Cardiac septum (tissue), 1 donor: ENCODE measurements at places on chromosomes 2 and 18. TPM values are rescaled to one million over a fixed set of nuclear protein-coding genes. Genes with fewer than 3 reads are reported as not detected.

The PTH2R gene
- not detected for total RNA-seq

The POTEF gene
- not detected for total RNA-seq

The DIPK1C gene
- total RNA-seq, result 5.9 TPM

The MATN3 gene
- total RNA-seq, result 0.11 TPM

The MROH2A gene
- total RNA-seq, result not detected

The FAP gene
- total RNA-seq, result 10.4 TPM

GRCh38 chr2:217933617-217933993 is 69.2 kb downstream of the TNS1 start:
- DNase-seq, result no peak

DNA sequence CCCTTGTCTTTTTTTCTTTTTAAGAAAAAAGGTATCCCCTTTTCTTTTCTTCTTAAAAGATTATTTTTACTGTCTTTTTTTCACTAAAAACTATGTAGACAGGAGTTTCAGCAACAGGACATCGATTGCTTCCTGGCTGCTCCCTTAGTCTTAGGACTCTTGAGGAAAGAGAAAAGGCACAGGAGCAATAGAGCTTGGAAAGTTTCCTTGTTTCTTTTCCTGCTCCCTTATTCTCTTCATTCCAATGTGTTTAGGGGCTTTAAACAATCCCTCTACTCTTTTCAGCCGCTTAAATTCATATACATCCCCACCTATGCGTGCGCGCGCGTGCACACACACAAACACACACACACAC is 225.9 kb upstream of the FBXO11 start:
- no peak for DNase-seq

DNA sequence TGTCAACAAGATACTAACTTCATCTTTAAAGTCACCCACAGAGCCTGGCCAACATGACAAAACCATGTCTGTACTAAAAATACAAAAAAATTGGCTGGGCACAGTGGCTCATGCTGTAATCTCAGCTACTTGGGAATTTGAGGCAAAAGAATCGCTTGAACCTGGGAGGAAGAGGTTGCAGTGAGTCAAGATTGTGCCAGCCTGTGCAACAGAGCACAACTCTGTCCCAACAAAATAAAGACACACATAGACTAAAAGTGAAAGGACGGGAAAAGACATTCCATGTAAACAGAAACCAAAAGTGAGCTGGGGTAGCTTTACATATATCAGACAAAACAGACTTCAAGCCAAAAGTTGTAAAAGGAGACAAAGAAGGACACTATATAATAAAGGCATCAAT is 34.8 kb downstream of the USP34 start:
- DNase-seq, result no peak

DNA sequence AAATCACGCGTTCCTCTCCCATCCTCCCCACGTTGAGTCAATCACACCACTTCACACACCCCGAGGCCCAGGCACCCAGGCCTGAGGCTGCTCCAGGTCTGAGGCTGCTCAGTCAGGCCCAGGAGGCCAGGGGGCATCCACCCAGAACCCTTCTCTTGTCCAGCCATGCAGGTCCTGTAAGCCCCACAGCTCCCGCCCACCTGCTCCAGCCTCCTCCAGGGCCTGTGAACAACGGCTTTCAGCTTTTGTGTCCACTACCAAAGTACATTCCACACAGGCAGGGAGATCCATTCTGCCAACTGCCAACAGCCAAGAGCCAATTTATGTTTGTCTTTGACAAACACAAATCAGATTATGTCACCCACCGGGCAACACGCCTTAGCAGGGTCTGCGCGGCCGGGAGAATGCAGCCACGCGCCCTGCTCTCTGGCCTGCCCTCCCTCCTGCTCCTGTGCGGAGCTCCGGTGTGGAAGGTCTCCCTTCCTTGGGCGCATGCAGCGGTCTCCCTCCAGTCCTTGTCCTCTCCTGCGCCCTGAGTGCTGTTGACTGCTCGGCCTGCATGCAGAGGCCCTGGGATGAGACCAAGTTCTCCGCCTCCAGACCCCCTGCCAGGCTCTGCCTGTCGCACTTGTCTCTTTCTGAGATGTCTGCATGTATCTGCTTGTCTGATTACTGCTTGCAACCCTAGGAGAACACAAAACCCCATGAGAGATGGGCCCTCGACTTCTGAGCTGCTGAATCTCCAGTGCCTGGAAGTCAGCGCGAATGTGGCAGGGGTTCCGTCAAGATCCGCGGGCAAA is 146.6 kb downstream of the ZNF516 start:
- peak; percentile 68 for DNase-seq

DNA sequence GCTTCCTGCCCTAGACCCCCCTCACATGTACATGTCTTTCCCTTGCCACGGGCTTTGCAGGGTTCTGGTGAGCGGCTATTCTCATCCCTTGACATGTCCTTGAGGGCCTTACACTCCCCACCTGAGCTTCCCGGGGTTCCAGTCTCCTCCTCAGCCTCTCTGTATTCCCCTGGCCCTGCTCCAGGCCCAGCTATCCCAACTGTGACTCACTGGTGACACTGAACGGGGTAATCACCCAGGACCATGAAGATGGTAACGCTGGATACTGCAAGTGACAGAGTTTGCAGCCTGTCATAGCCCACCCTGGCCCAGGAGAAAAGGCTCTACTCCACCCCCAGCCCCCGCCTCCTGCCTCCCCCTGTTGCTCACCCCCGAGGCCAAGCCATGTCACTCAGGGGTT is 27.3 kb downstream of the KIF3C start:
- no peak for DNase-seq

DNA sequence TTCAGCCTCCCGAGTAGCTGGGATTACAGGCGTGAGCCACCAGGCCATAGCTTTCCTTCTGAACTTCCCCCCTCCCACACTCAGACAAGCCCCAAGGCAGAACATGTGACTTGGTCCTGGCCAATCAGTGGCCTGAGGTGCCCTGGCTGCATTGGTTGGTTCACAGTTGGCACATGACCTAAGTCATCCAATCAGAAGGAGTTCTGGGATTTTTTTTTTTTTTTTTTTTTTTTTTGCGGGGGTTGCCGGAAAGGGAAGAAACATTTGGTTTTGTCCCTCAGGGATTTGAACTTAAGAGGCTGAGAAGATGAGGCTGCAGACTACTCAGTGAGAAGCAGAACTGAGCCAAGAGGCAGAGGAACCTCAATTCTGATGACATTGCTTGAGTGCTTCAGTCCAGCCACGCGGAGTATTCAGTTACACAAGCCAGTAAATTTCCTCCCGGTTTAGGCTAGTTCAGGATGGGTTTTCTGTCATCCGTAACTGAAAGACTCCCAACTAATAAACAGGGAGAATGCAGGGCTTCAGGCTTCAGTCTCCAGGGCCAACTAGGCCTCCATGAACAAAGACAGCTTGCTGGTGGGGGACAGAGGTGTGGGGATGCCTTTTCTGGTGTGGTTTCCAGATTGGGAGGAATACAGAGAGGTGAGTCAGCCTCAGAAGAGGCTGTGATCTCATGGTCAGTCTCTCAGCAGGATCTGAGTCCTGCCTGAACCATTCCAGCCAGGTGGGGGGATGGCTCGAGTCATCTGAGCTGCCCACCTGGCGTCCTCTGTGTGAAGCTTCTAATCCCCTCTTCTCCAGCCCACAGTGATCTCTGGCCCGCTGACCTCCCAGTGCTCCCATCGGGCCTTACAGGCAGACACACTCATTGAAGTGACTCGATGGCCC is 9.2 kb downstream of the PTMA start:
- DNase-seq, result no peak

- DNase-seq, result no peak
These were observed 22.6 kb downstream of the PRKRA start for GRCh38 chr2:178428396-178428806.

- DNase-seq, result no peak
These were observed 1.6 kb upstream of the LPIN1 start for GRCh38 chr2:11744631-11745394.

GRCh38 chr18:55579501-55580270 is 8.3 kb downstream of the TCF4 start:
- no peak for DNase-seq

- DNase-seq, result no peak
These were observed 594 bp downstream of the RAD51AP2 start for GRCh38 chr2:17517481-17518211.

GRCh38 chr2:38751596-38752410 is 642 bp upstream of the SRSF7 start:
- DNase-seq, result no peak

- DNase-seq, result no peak
These were observed 99.4 kb upstream of the PKDCC start for GRCh38 chr2:41948397-41948763.

GRCh38 chr18:22838639-22839277 is 94.4 kb upstream of the RBBP8 start:
- no peak for DNase-seq

- DNase-seq, result no peak
These were observed 105.5 kb upstream of the SYT4 start for GRCh38 chr18:43382641-43383403.

- DNase-seq, result no peak
These were observed 94.4 kb upstream of the ASAP2 start for GRCh38 chr2:9112079-9112721.

DNA sequence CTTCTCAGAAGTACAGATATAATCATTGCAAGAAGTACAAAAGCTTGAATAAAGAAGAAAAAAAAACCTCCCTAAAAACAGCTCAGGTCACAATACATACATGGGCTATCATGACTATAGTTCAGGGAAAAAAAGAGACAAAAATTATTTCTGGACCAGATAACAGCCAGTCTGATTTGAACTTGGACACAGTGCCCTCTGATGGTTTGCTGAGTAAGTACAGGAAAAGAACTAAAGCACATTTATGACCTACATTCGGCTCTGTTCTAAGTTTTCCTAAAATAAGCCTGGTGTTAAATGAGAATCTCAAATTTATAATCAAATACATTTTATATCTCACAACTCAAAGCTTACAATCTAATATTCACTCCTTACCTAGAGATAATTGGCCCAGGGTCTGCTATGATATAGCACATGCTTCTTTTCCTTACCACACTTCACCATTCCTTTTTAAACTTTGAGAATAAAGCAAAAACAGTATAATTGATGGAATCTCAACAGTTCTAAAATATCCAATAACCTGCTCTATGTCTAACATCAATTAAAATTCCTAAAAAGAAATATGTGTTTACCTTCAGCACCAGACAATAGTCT is 81.1 kb downstream of the RAPH1 start:
- no peak for DNase-seq
